NCI-H226 (cell line): ENCODE measurements at places on chromosomes 1 and 21.
A peak's percentile ranks its signal among the peaks of the same experiment; 100 is the strongest.

DNA sequence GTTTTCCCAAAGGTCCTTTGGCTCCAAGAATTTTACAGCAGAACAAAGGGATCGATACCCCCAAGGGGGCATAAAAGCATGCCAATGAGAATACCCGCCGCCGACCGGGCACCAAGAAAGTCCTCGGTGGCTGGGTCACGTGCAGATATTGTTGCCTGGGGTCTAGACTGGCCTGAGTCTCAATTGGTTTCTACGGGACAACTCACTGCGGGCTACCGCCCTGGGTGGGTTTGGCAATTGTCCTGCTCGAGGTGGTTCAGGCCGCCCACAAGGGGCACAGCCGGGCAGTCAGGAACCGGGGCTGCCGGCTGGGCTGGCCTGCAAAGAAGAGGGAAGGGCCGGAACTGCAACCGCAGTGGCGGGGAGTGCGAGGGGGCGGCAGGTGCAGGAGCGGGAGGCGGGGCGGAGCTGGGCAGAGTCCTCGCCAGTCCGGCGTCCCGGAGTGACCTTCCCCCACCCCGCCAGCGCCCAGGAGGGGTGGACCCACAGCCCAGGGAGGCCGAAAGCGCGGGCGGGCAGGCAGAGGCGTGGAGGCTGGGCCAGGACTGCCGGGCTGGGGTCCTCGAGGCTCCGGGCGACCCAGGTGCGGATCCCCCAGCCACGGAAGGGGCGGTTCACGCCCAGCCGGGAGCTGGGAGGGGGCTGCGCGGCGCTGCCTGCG is 926 bp upstream of the ATP1B1 start:
- DNase-seq = peak; percentile 79

GRCh38 chr1:156103521-156103947 is 11.0 kb upstream of the LMNA start:
- no peak for DNase-seq

DNA sequence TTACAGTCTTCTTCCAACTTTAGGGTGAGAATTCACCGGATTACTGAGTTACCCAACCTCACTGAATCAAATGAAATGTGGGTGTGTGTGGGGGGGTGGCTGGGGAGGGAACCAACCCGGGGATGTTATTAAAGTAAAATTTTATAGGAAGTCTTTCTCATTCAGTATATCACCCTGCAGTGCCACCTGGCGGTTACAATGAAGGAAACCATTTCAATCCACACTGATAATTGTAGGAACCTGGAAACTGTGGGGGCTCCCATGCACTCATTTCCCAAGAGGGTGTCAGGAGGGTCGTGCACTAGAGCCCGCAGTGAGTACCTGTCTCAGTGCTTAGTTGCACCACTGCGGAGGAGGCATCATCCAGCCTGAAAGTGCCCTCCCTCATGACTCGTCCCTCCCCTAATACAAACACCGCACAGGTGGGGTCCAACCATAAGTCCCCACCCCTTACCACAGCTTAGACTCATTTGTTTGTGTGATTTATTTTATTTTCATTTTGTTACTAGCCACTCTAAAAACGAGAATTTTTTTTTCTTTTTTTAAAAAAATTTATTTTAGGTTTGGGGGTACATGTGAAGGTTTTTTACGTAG is 29.1 kb upstream of the IGSF5 start:
- no peak for DNase-seq

DNA sequence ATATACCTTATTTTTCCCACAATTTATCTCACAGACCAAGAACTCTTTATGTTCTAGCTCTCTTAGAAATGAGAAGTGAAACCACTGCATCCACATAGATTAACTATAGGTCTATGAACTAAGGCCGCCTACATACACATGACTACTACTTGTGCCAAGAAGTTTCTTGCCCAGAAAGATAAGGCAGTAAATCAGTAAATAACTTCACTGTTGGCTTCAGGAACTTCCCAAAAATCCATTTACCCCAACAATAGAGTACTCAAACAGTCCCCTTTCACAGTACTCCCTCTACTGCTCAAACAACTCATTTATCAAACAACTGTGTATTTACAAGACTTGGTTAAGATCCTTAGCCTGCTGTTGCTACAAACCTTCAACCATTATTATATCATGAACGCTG is 96.5 kb downstream of the NME7 start:
- DNase-seq = peak; percentile 3

- peak; percentile 28 for DNase-seq
Observed at GRCh38 chr1:78032996-78033796, 12.6 kb upstream of the GIPC2 start.

DNA sequence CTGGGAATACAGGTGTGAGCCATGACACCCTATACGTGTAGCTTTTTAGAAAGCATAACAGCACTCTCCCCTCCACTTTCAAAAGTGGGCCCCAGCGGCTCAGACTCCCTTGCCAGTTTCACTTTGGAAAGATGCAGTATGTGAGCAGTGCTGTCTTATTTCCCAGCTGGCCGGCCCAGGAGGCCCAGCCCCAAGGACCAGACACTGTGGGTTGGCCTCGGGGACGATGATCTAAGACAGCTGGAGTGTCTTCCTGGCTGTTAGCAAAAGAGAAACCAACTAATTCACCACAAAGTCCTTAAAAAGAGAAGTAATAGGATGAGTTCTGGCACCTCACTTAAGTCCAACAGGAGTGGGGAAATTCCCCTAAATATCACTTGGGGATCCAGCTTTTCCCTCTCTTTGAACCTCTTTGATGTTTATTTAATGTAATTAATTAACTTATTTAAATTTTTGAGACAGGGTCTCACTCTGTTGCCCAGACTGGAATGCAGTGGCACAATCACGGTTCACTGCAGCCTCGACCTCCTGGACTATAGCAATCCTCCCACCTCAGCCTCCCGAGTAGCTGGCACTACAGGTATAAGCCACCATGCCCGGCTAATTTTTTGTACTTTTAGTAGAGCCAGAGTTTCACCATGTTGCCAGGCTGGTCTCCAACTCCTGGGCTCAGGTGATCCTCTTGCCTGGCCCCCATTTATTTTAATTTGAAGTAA is 17.6 kb upstream of the CLIC4 start:
- no peak for DNase-seq

GRCh38 chr1:81547912-81548303 is 252.8 kb upstream of the ADGRL2 start:
- DNase-seq = no peak

DNA sequence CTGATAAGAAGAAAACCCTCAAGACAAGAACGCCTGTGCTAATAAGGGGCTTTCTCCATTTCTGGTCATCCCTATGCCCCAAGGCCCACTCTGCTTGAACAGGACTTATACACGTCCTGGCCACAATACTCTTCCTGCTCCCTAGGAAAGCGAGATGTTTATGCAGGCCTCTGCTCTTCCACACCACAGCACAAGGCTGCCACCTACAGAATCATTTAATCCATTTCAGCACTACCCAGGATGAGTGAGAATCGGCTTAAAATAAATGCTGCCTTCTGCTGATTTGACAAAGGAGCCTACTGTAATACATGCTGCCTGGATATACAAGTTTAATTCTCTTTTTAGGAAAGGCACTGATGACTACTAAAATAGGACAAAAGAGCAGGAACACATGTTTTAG is 29.4 kb downstream of the FRRS1 start:
- DNase-seq = peak; percentile 37

- DNase-seq = peak; percentile 79
Observed at GRCh38 chr1:7026169-7026568, 240.9 kb downstream of the CAMTA1 start.

DNA sequence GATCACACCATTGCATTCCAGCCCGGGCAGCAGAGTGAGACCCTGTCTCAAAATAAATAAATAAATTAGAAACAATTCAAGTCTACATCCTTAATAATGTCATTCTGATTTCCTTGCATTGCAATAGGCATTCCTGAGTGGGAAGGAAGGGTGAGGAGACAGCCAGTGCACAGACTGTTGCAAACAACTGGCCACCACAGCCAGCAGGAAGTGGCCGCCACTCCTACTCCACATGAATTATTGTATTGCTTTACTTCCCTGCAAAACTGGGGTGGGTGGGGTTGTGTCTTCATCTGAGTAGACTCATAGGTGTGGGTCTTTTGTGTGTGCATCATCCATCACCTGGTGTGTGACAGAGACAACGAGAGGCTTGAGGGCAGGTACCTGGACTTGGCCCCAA is 60.1 kb downstream of the OPTC start:
- peak; percentile 28 for DNase-seq

DNA sequence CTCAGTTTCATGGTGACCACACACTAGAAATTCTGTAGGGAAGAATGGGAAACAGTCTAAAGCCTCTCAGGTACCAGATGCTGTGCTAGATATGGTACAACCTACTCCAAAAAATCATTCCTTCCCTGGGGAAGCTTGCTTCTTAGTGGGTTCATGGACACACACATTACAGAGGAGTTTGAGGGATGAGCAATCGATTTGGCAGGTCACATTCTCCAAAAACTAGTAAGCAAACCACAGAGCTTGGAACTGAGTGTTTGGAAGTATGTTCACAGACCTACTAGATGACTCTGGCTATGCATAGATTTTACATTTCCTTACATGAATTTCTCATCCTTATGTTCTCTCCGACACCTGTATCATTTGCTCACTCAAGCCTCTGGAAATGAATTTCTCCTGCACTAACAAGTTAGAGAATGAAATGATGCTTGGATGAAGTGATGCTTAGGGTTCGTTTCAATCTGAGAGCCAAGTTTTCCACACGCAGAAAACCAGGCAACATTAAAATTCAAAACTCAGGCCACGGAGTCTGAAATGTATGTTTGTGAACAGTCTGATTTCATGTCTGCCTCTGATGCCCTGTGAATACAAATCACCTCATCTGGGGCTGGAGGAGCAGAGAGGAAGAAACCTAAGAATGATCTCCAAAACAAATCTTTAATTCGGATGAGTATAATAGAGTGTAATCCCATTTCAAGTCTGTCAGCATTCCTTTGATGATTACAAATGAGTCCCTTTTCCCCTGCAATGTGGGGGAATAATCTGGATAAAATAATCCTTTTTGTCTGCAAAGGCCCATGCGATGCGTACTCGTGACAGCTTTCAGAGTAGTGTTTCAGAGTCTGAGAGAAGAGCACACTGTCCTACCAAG is 11.0 kb downstream of the EVA1C start:
- DNase-seq = peak; percentile 72

DNA sequence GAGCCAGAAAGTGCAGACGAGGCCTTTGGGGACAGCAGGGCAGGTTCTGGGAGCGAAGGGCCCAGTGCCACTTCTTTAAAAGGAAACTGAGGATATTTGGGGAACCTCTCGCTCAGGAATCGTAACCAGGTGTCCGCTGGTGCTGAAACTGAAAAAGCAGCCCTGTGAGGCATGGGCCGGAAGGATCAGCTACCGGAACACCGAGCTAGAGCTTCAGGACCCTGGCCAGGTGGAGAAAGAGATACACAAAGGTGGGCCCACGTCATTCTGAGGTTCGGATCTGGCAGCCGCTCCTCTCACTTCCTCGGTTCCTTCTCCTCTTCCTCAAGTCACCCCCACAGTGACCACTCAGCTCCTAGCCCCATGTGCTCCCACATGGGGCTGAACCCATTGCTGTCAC is 18.1 kb downstream of the MX2 start:
- no peak for DNase-seq

- no peak for DNase-seq
Observed at GRCh38 chr1:6723621-6724428, 22.2 kb upstream of the DNAJC11 start.

DNA sequence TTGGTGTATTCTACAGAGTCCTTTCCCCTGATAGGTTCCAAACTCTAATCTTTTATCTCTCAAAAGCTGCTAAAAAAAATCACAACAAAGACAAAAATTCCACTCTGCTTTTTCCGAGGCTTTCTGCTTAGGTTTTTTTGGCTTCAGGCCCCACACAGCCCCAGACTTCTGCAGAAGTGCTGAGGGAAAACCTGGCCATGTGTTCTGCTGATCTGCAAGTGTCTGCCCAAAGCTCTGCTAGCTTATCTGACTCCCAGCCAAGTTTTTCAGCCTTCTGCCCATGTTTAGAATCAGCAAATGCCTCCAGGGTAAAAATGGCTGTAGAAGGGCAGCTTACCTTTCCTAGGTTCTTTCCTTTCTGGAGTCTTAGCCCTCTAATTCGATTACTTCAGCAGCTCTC is 28.4 kb downstream of the DISP3 start:
- no peak for DNase-seq

DNA sequence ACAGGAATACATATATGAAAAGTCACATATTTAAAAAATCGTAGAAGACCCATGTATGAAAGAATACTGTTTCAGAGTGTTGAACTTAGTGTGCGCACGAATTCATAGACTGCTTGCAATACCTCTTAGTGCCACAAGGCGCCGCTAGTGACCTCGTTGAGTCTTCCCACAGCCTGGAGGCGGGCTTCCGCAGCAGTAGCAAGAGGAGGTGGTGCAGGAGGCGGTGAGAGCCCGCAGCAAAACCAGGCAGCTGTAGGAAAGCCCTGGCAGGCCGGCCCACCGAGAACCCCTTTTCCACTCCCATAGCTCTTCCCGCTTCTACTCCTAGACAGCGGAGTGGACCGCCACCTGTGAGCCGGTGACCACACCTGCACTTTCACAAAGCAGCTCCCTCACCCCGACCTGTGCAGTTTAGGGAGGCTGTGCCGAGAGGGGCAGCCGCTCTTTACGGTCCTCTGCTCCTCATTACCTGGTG is 23.5 kb downstream of the MTARC1 start:
- DNase-seq = peak; percentile 9

DNA sequence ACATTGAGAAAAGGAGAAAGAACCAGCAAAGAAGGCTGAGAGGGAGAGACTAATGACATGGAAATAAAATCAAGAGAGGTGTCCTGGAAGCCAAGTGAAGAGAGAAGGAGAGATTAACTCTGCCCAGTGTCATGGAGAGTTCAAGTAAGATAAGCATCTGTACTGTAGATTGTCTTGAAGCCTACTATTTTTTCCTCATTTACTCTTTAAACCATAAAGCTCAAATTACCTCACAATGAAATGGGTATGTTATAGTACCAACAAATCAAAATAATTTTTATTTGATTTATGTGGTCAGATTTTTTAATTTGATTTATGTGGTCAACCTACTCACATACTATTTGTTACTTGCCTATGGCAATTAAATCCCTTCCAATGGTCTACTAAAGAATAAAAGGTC is 5.2 kb upstream of the PALMD start:
- no peak for DNase-seq

GRCh38 chr1:89943846-89944781 is 50.8 kb upstream of the ZNF326 start:
- no peak for DNase-seq

- no peak for DNase-seq
Observed at GRCh38 chr1:45787905-45788304, 15.5 kb upstream of the MAST2 start.

DNA sequence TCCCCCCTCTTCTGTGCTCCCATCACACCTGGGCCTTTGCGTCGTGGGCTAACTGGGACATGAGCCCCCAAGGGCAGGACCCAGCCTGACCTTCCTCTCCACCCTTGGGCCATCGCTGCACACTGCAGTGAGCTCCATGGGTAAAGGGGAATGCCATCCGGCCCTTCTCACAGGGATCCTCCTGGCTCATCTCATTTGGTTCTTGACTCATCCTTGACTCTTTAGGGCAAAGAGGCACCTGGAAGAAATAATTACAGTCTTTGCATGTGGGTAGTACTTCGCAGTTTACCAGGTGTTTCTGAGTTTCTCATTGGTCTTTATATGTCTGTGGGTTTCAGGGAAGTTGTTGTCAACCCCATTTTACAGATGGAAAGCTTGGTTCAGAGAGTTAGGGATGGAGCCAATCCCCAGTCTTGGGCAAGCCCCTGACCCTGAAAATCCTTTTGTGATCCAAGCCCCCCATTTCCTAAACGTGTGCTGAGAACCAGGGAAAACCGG is 59.3 kb upstream of the ID3 start:
- no peak for DNase-seq
